ENCODE measurements at places on chromosomes 1 and 21.

GRCh38 chr1:226627050-226627755 lies 78.6 kb downstream of the STUM start:
- no peaks in the 10 kb centered on the region for H3K27me3 ChIP-seq
- no peak for DNase-seq
- no peak overlapping the region for H3K27ac ChIP-seq
- H3K4me3 ChIP-seq = no peak overlapping the region

DNA sequence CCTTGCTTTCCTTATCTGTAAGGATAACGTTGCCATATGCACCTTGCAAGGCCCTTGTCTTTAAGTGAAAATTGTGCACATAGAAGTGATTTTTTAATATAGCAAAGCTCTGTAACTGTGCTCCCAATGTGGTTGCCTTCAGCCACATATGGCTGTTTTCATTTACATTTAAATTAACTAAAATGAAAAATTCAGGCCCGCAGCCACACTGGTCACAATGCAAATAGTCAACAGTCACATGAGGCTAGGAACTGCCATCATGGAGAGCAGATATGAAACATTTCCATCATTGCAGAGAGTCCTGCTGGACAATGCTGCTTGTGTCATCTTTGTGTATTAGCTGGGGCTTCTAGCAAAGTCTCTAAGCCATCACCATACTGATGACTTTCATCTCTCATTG lies 83.4 kb downstream of the PGBD5 start:
- H3K27ac ChIP-seq = no peak overlapping the region
- H3K36me3 ChIP-seq = no peaks in the 10 kb centered on the region
- no peak for DNase-seq
- no peaks in the 10 kb centered on the region for H3K27me3 ChIP-seq
- H3K4me3 ChIP-seq = no peak overlapping the region

DNA sequence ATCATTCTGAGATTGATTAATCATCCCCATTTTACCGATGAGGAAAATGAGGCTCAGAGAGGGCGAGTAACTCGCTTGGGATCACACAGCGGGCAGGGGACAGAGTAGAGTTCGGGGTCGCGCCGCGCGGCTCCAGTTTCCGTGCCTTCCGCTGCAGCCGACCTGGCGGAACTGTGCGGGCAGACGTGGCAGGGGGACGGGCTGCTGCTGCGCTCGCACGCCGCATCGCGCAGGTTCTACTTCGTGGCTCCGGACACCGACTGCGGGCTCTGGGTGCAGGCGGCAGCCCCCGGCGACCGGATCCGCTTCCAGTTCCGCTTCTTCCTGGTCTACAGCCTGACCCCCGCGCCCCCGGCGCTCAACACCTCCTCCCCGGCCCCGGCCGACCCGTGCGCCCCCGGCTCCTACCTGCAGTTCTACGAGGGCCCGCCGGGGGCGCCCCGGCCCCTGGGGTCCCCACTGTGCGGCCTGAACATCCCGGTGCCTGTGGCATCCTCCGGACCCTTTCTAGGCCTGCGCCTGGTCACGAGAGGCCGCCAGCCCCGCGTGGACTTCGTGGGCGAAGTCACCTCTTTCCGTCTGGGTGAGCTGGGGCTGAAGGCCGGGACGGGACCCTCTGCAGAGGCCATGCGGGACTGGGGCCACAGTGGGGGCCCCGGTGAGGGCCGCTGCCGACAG lies 2.3 kb downstream of the LDLRAD2 start:
- no peak for DNase-seq
- H3K4me1 ChIP-seq = peaks cover 2% of the 10 kb centered on the region
- H3K36me3 ChIP-seq = no peaks in the 10 kb centered on the region

- H3K4me1 ChIP-seq = no peaks in the 10 kb centered on the region
- DNase-seq = no peak
- no peak overlapping the region for H3K27ac ChIP-seq
- H3K4me3 ChIP-seq = no peak overlapping the region
These were observed 62.2 kb downstream of the PSMG1 start for GRCh38 chr21:39120876-39121599.

DNA sequence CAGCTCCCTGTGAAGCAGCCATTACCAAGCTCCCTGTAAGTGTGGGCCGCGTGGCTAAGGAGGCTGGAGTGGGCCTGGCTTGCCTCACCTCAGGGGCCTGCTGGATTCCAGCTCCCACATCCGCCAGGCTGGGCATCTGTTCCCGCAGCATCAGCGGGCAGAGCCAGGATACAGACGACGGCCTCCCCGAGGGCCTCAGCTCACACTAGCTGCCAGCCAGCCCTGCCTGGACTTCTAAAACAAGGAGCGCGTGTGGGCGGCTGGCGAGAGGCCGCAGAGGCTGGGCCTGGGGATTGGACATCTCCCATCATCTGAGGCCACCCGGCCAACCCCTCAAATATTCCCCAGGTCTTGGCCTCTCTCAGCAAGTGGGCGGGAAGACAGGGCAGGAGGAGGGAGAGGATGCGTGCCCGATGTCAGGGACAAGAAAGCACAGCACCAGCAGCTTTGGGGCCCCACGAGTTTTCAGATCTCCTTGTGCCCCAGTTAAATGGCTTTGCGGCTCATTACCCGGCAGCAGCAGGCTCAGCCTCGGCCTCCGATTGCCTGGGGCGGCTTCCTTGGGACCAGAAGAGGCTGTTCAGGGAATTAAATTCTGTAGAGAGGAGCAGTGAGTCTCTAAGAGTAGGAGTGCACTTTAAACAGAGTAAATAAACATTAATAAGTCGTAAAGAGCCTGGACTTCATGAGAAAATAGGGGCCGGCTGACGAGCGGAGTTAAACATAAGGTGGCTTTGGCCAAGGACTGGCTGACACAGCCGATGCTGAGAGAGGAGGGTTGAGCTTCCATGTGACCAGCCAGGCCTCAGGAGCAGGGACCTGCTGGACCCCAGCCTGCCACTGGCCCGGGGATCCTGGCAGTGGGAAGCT lies 208.9 kb upstream of the C1orf174 start:
- no peak overlapping the region for H3K4me3 ChIP-seq
- H3K27me3 ChIP-seq = no peaks in the 10 kb centered on the region
- H3K36me3 ChIP-seq = no peaks in the 10 kb centered on the region

DNA sequence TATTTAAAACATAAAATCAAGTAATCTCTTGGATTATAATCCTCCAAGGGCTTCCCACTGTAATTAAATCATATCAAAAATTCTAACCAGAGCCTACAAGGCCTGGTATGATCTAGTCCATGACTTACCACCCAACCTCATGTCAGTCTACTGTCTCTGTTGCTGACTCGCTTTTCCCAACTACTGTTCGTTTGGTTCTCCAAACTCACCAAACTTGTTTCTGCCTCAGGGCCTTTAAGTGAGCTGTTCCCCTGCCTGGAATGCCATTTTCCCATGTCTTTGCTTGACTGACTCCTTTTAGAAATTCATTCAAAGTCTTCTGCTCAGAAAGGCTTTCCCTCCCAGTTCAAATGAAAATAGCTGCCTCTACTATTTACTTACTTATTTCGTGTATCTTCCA lies 95.9 kb downstream of the ZC3H11B start:
- peak; percentile 93 for DNase-seq
- no peaks in the 10 kb centered on the region for H3K27me3 ChIP-seq
- H3K4me3 ChIP-seq = no peak overlapping the region
- peak overlapping the region; percentile 99 for H3K27ac ChIP-seq
- H3K4me1 ChIP-seq = peaks cover 9% of the 10 kb centered on the region

GRCh38 chr1:187491082-187491720 lies 662.5 kb downstream of the PLA2G4A start:
- no peaks in the 10 kb centered on the region for H3K36me3 ChIP-seq
- DNase-seq = peak; percentile 83
- H3K27ac ChIP-seq = no peak overlapping the region
- no peaks in the 10 kb centered on the region for H3K27me3 ChIP-seq
- no peaks in the 10 kb centered on the region for H3K4me1 ChIP-seq
- no peak overlapping the region for H3K4me3 ChIP-seq

GRCh38 chr1:151611288-151611790 lies 511 bp upstream of the SNX27 start:
- H3K27ac ChIP-seq = peak overlapping the region; percentile 49
- no peak overlapping the region for H3K4me3 ChIP-seq
- H3K36me3 ChIP-seq = no peaks in the 10 kb centered on the region
- H3K27me3 ChIP-seq = no peaks in the 10 kb centered on the region
- peak; percentile 99 for DNase-seq

DNA sequence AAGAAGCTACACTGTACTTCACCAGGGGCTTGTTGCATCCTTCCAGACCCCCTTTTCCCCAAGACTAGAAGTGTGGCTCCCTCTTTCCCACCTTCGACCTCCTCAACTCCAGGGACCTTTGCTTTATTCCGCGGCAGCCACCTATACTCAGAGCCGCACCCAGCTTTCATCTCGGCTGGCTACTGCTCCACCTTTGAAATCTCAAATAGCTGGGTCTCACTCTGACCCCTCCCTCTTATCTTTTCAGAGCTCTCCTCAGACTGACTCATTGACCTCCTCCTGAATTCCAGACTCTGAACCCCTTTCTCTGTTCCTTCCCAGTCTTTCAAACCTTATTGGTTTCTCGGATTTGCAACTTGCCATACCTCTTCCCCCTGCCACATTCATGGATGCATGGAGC lies 144.7 kb upstream of the JUN start:
- H3K4me1 ChIP-seq = peaks cover 16% of the 10 kb centered on the region
- no peak overlapping the region for H3K4me3 ChIP-seq
- peak overlapping the region; percentile 68 for H3K27ac ChIP-seq
- no peaks in the 10 kb centered on the region for H3K36me3 ChIP-seq
- no peak for DNase-seq
- H3K27me3 ChIP-seq = no peaks in the 10 kb centered on the region

GRCh38 chr1:107620753-107621152 lies 344.2 kb downstream of the VAV3 start:
- no peaks in the 10 kb centered on the region for H3K36me3 ChIP-seq
- no peak overlapping the region for H3K27ac ChIP-seq
- H3K27me3 ChIP-seq = no peaks in the 10 kb centered on the region
- no peak overlapping the region for H3K4me3 ChIP-seq
- no peak for DNase-seq
- H3K4me1 ChIP-seq = no peaks in the 10 kb centered on the region

GRCh38 chr1:221708076-221708571 lies 33.8 kb downstream of the DUSP10 start:
- peak overlapping the region; percentile 52 for H3K27ac ChIP-seq
- H3K27me3 ChIP-seq = no peaks in the 10 kb centered on the region
- peaks cover 8% of the 10 kb centered on the region for H3K36me3 ChIP-seq
- no peak overlapping the region for H3K4me3 ChIP-seq
- DNase-seq = peak; percentile 29
